ENCODE measurements at places on chromosomes 1 and 21. TPM values are rescaled to one million over a fixed set of nuclear protein-coding genes. Genes with fewer than 3 reads are reported as not detected.

The TIPRL gene
- 22.9 TPM for polyA plus RNA-seq

- peaks cover 12% of the 10 kb centered on the region for H3K36me3 ChIP-seq
- H3K4me3 ChIP-seq = peak overlapping the region; percentile 94
- peaks cover 13% of the 10 kb centered on the region for H3K4me1 ChIP-seq
Observed at GRCh38 chr1:243254233-243254926, 701 bp downstream of the CEP170 start.

The ERG gene
- not detected for polyA plus RNA-seq

- H3K4me3 ChIP-seq = no peak overlapping the region
- H3K27me3 ChIP-seq = no peaks in the 10 kb centered on the region
- no peak for DNase-seq
- no peaks in the 10 kb centered on the region for H3K36me3 ChIP-seq
Observed at GRCh38 chr1:190759807-190760206, 282.1 kb upstream of the BRINP3 start.

DNA sequence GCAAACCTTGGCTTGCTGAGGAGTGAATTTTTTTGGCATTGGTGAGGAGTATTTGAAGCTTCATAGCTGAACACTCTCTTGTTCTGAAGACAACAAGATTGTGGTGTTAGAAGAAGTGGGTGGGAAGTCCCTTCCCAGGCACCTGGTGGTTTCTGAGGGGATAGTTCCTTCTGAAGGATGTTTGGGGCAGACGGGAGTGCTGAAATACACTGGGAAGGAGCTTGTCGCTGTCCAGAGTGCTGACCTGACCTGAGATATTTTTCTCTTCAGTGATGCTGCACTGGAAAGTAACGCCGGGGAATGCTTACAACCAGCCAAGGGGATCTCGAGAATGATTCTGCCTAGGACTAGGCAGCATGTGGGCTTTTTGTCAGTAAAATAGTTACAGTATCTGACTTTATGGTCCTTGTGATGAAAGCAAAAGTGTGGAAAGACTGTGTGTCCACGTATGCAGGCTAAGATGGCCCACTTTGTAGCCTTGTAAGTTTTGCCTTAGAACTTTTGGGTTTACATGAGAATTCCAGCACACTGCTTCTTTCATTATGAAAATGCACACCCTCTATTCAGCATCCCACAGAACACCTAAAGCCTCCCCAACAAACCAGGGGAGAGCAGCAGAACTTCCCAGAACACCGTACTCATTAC lies 33.1 kb upstream of the NFASC start:
- peaks cover 3% of the 10 kb centered on the region for H3K27me3 ChIP-seq
- no peaks in the 10 kb centered on the region for H3K36me3 ChIP-seq
- H3K4me3 ChIP-seq = no peak overlapping the region
- H3K27ac ChIP-seq = no peak overlapping the region
- no peaks in the 10 kb centered on the region for H3K4me1 ChIP-seq

GRCh38 chr1:25066256-25066655 lies 136.2 kb upstream of the RUNX3 start:
- no peaks in the 10 kb centered on the region for H3K36me3 ChIP-seq
- DNase-seq = no peak
- no peak overlapping the region for H3K27ac ChIP-seq
- H3K27me3 ChIP-seq = no peaks in the 10 kb centered on the region

The L1TD1 gene
- not detected for polyA plus RNA-seq

- no peak overlapping the region for H3K27ac ChIP-seq
- no peak for DNase-seq
- H3K4me3 ChIP-seq = no peak overlapping the region
- no peaks in the 10 kb centered on the region for H3K27me3 ChIP-seq
- H3K36me3 ChIP-seq = no peaks in the 10 kb centered on the region
- no peaks in the 10 kb centered on the region for H3K4me1 ChIP-seq
Observed at GRCh38 chr1:18057623-18058022, 50.0 kb upstream of the IGSF21 start.

GRCh38 chr1:40780678-40781607 lies 2.6 kb upstream of the KCNQ4 start:
- DNase-seq = no peak
- no peak overlapping the region for H3K4me3 ChIP-seq
- peaks cover 8% of the 10 kb centered on the region for H3K27me3 ChIP-seq
- H3K36me3 ChIP-seq = no peaks in the 10 kb centered on the region

DNA sequence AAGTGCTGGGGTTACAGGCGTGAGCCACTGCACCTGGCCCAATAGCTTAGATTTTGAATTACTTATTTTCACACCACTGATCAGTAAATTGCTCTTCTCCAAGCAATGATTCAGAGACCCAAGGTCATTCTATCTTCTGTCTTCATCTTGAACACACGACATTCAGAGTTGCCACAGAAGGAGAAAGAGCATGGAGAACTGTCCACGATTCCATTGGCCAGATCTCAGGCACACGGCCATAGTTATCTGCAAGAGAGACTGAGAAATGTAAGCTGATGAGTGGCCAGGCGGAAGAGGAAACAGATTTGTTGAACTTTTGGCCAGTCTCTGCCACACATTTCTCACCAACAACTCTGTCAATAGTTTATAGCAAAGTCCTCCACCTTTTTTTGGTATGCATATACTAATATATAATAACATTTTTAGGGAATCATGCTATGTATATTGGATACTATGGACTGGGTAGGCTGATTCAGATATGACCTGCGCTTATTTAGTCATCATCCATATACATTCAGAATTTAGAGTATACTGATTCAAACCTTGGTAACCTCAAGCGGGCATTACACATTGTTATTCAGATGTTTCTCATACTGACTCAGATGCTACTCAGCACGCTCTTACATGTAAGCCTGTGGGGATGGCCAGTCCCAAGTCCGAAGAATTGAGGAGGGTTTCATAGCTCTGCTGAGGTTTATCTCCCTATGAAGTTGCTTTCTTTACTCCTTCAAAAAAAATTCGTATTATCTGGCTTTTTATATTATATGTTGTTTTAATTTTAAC lies 25.5 kb upstream of the CAP1 start:
- no peaks in the 10 kb centered on the region for H3K4me1 ChIP-seq
- H3K27ac ChIP-seq = no peak overlapping the region
- no peak for DNase-seq

DNA sequence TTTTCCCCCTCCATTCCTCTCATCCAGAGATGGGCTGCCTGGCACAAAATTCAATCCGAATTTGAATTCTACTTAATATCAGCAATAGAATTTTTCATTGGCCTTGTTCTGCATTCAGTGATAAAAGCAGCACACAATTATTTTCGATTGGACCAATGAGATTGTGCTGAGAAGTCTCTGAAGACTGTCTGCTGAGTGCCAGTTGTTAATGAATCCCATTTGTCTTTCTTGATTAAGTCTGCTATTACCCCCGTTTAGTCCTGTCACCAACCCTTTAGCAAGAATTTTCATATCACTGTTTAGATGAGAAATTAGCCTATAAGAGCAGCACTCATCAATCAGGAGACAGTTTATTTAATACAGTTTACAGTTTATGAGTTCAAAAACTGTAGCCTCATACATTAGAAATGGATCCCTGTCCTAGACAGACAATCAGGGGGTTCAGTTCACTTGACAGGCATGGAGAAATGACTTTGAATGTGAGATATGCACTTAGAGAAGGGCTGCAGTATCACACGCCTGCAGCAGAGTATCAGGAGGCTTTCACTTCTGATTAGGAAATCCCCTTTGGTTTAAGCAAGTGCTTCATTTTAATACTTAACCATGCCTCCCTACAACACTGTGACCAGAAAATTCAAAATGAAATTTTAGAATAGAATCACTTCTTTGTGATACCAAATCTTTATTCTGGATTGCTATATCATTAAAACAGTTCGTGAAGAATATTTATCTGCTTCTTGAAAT lies 304.7 kb upstream of the PTBP2 start:
- no peak overlapping the region for H3K4me3 ChIP-seq
- no peaks in the 10 kb centered on the region for H3K27me3 ChIP-seq
- H3K4me1 ChIP-seq = no peaks in the 10 kb centered on the region
- no peak for DNase-seq
- no peaks in the 10 kb centered on the region for H3K36me3 ChIP-seq

- no peaks in the 10 kb centered on the region for H3K27me3 ChIP-seq
- DNase-seq = no peak
- H3K4me1 ChIP-seq = peaks cover 6% of the 10 kb centered on the region
- H3K27ac ChIP-seq = no peak overlapping the region
- H3K4me3 ChIP-seq = no peak overlapping the region
- H3K36me3 ChIP-seq = no peaks in the 10 kb centered on the region
Observed at GRCh38 chr1:115140442-115141144, 51.3 kb upstream of the TSPAN2 start.

- no peak for DNase-seq
- no peaks in the 10 kb centered on the region for H3K36me3 ChIP-seq
- no peak overlapping the region for H3K27ac ChIP-seq
- no peaks in the 10 kb centered on the region for H3K27me3 ChIP-seq
- no peak overlapping the region for H3K4me3 ChIP-seq
- H3K4me1 ChIP-seq = no peaks in the 10 kb centered on the region
Observed at GRCh38 chr1:216181590-216181989, 241.7 kb downstream of the USH2A start.

GRCh38 chr1:147491098-147491497 lies 50.2 kb upstream of the BCL9 start:
- no peak overlapping the region for H3K4me3 ChIP-seq
- H3K36me3 ChIP-seq = no peaks in the 10 kb centered on the region
- no peak overlapping the region for H3K27ac ChIP-seq
- no peaks in the 10 kb centered on the region for H3K4me1 ChIP-seq

DNA sequence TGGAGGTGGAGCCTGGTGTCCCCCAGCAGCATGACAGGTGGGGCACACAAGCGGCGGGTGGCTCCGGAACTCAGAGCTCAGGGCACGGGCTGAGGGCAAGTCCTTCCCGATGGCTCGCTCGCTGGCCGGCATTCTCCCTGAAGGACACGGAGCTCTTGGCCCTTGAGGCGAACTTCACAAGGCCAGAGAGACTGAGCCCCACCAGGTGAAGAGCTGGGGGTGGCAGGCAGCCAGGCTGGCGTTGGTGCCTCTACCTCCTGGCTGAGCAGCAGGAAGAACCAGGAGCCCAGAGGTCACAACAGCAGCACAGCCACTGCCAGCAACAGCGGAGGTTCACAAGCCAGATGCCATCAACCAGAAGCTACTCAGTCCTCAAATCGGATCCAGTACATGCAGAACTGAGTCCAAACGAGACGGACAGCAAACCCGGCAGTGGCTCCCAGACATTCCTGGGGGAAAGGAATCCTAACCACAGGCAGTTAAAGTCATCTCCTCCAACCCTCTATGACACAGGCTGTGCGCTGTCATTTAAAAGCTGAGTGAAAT lies 54.1 kb downstream of the NPHP4 start:
- no peaks in the 10 kb centered on the region for H3K27me3 ChIP-seq
- peaks cover 6% of the 10 kb centered on the region for H3K36me3 ChIP-seq
- H3K4me3 ChIP-seq = no peak overlapping the region
- no peaks in the 10 kb centered on the region for H3K4me1 ChIP-seq
- no peak for DNase-seq

GRCh38 chr1:43073490-43074230 lies 98.4 kb downstream of the EBNA1BP2 start:
- no peaks in the 10 kb centered on the region for H3K4me1 ChIP-seq
- DNase-seq = peak; percentile 64
- H3K36me3 ChIP-seq = no peaks in the 10 kb centered on the region

The FAM78B gene
- polyA plus RNA-seq = 0.12 TPM

The KCNE1 gene
- polyA plus RNA-seq = not detected

The LAMB3 gene
- 0.26 TPM for polyA plus RNA-seq

GRCh38 chr1:227910511-227911153 lies 37.1 kb downstream of the WNT9A start:
- H3K27me3 ChIP-seq = no peaks in the 10 kb centered on the region
- no peak for DNase-seq
- no peak overlapping the region for H3K27ac ChIP-seq
- H3K36me3 ChIP-seq = no peaks in the 10 kb centered on the region

- peaks cover 21% of the 10 kb centered on the region for H3K4me1 ChIP-seq
- DNase-seq = peak; percentile 65
Observed at GRCh38 chr1:108708691-108709660, 3.7 kb upstream of the FNDC7 start.

The VANGL2 gene
- polyA plus RNA-seq = not detected

The OR2M3 gene
- polyA plus RNA-seq = not detected

DNA sequence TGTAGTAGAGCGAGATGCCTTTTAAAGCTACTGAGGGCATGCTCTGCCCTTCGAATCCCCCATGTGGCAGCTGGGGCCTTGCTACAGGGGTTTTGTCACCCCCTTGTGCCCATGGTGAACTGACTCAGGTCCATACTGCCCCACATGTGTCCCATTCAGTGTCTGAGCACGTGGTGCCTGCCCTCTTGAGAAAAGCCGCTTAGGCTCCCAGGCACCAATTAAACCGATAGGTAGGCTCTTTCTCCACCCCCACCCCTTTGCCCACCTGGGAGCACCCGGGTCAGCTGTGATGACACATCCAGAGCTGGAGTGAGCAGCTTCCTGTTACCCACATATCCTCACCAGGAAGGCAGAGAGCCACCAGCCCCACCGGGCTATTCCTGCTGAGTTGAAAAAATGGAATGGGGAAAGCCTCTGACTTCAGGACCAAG lies 30.5 kb downstream of the TMCC2 start:
- no peak overlapping the region for H3K4me3 ChIP-seq
- no peak overlapping the region for H3K27ac ChIP-seq
- DNase-seq = no peak
- no peaks in the 10 kb centered on the region for H3K27me3 ChIP-seq
- H3K4me1 ChIP-seq = no peaks in the 10 kb centered on the region
- no peaks in the 10 kb centered on the region for H3K36me3 ChIP-seq

Measured in naive thymus-derived CD4-positive, alpha-beta T cell (primary cell).